CD8-positive, alpha-beta memory T cell (primary cell): ENCODE measurements at places on chromosomes 5 and 9. TPM values are rescaled to one million over a fixed set of nuclear protein-coding genes. Genes with fewer than 3 reads are reported as not detected.

- DNase-seq = no peak
Observed at GRCh38 chr5:116681334-116682013, 106.9 kb upstream of the SEMA6A start.

The PCDHGB5 gene
- polyA plus RNA-seq = 0.14 TPM

DNA sequence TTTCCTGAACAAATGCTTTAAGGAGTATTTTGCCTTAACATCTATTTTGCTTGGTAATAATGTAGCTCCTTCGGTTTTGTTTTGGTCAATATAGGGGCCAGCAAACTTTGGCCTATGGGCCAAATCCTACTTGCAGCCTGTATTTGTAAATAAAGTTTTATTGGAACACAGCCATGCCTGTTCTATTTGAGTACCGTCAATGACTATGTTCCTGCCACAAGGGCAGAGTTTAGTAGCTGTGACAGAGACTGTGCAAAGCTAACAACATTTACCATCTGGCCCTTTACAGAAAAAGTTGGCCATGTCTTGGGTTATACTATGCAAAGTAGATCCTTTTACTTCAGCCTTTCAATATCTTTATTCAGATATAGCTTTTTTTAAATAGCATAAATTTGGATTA is 113.4 kb downstream of the NR3C1 start:
- DNase-seq = no peak

The LCN12 gene
- polyA plus RNA-seq = not detected

The EMB gene
- 220 TPM for polyA plus RNA-seq

- DNase-seq = no peak
Observed at GRCh38 chr5:29304545-29304944, 1888.9 kb upstream of the CDH6 start.

DNA sequence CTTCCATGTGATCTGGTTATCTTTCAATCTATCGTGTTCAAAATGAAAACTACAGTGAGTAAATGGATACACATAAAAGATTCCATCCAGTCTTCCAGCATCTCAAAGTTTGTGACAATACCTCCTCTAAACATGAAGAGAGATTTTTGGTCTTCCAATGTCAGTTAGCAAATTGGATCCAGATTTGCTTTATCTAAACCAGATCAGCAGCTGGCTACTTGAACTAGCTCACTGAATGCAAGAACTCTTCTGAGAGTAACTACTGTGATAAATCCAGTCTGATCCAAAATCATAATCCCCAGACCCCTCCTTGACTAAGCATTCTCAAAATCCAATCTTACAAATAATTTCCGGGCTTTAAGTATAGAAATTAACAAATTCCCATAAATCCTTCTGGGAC is 2177.9 kb upstream of the C9orf72 start:
- DNase-seq = no peak

GRCh38 chr5:141615991-141616720 is 2.6 kb downstream of the DIAPH1 start:
- no peak for DNase-seq

GRCh38 chr5:132480893-132481595 is 9.5 kb downstream of the IRF1 start:
- DNase-seq = peak; percentile 32

- DNase-seq = peak; percentile 72
Observed at GRCh38 chr9:93450945-93451815, at the start of gene FAM120A. Gene FAM120A, plus strand, starts transcription at chr9:93451685. Its CDS starts 231 bp downstream, at chr9:93451916.

DNA sequence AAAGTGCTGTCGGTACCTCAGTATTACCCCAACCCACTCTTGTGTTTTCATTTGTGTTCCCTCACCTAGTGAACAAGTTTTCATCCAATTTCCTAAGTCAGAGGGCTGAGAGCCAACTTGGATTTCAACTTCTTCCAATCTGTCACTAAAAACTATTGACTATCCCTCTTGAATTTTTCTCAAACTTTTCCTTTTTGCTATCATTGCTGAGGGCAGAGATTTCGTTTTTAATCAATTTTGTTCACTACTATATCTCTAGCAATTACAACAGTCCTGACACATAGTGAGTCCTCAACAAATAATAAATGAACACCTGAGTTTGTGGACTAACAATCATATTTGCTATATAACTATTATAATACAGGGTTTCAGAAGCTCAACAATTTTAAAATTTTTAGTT is 29.0 kb downstream of the MEIKIN start:
- DNase-seq = no peak

The CTNND2 gene
- polyA plus RNA-seq = not detected

DNA sequence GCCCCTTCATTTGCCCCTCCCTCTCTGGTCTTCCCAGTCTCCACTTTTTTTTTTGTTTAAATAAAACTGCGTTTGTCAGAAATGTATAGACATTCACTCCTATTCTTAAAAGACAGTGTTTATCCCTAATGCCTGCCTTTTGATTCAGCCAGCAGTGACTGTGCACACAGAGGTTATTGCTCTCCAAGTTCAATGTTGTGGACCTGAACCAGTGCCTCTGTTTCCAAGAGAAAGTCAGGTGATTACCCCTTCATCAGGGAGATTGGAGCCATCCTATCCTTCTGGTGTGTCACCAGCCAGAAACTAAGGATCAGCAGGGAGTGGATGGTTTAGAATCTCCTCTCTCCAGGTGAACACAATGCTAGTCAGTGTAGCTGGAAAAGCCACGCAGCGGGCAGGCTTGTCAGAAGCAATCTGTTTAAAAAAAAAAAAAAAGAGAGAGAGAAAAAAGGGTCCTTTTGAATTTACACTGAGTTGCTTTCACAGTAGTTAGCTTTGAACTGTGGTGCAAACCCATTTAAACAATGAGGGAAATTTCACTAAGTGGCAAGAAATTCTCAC is 167.5 kb upstream of the DMRT1 start:
- no peak for DNase-seq

DNA sequence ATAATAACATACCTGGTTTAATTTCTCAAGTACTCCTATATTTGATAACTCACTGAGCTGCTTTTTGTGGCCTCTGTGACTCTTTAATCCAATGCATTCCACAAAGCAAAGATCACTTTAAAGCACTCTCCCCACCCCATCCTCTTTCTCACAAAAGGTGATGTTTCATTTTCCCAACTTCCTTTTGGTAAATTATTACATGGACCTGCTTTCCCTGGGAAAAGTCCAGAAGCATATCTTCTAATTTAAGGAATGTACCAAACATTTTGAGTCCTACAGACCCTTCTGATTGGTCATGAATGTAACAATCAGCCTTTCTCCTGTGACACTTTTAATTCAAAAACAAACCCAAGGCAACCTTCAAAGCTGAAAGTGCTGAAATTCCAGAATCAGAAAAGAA is 71.1 kb downstream of the MLLT3 start:
- no peak for DNase-seq

- no peak for DNase-seq
Observed at GRCh38 chr5:75439276-75439675, 72.2 kb downstream of the CERT1 start.

The ORM2 gene
- polyA plus RNA-seq = not detected

The ZNF300 gene
- 1.2 TPM for polyA plus RNA-seq

The NUTM2F gene
- not detected for polyA plus RNA-seq

- no peak for DNase-seq
Observed at GRCh38 chr5:136034492-136034891, 5.7 kb downstream of the TGFBI start.

- DNase-seq = no peak
Observed at GRCh38 chr9:16869131-16869881, 1.2 kb downstream of the BNC2 start.

GRCh38 chr5:149261246-149261645 is 10.4 kb upstream of the AFAP1L1 start:
- no peak for DNase-seq

The PCDHB15 gene
- polyA plus RNA-seq = not detected

GRCh38 chr5:144125163-144125726 is 45.2 kb downstream of the YIPF5 start:
- DNase-seq = no peak

The CATSPER3 gene
- polyA plus RNA-seq = 0.36 TPM

The SPATA31D4 gene
- not detected for polyA plus RNA-seq

DNA sequence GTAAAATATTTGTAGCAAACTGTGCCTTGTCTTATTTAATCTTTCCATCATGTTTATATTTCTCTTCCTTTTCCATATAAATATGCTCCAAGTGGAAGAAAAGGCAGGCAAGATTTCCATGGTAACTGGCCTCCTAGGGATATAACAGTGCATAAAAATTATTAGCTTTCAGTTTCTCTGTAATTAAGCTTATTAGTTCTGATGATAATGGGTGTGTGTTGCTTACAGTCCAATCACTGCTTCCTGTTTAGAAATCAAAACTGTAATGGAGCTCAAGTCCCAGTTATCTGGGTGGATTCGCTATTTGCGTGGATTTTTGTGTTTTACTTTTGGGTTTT is 213.0 kb downstream of the PJA2 start:
- no peak for DNase-seq

GRCh38 chr5:107607671-107608345 is 62.9 kb downstream of the EFNA5 start:
- DNase-seq = no peak

DNA sequence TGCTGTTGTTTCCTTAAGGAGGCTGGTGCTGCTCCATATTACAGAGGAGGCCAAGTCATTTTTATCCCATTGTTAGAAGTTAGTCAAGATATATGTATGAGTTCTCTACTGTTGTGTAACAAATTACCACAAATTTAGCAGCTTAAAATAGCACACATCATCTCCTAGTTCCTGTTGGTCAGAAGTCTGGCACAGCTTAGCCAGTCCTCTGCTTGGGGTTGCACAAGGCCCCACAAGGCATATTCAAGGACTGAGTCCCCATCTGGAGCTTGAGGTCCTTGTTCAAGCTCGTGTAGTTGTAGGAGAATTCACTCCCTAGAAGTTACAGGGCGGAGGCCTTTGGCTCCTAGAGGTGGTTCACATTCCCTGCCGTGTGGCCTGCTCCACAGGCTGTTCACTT is 14.7 kb downstream of the MTAP start:
- no peak for DNase-seq

DNA sequence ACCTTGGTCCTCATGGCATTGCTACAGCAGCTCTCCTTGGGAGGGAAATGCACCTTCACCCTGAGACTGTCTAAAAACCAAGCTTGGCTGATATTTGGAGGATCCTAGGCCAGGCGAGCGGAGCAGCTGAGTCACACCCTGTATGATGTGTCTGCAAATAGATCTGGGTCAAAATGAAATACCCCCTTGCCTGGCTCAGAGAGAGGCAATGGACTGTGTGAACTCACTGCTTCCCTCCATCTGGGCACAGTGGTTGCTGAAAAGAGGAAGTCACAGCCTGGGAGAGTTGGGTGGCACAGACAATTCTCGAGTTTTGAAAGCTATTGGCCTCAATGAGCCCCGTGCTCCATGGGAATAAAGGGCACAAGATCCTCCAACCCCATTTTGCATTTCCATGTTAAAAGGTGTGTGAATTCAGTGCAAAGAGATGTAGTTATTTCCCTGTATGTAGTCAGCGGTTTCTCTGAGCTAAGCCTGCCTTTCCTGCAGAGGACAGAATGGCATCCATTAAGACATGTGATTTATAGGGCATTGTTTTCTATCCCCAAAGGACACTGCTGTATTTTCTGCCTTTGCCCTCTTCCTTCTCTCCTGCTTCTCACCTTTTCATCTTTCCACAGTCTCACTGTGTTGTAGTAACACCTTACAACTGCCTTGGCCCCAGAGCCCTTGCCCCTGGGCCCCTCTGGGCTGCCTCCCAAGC is 177.2 kb downstream of the GADD45G start:
- DNase-seq = no peak

GRCh38 chr9:137952976-137953666 is 75.5 kb downstream of the CACNA1B start:
- no peak for DNase-seq

GRCh38 chr5:135441919-135442318 is 5.2 kb downstream of the DCANP1 start:
- DNase-seq = no peak

DNA sequence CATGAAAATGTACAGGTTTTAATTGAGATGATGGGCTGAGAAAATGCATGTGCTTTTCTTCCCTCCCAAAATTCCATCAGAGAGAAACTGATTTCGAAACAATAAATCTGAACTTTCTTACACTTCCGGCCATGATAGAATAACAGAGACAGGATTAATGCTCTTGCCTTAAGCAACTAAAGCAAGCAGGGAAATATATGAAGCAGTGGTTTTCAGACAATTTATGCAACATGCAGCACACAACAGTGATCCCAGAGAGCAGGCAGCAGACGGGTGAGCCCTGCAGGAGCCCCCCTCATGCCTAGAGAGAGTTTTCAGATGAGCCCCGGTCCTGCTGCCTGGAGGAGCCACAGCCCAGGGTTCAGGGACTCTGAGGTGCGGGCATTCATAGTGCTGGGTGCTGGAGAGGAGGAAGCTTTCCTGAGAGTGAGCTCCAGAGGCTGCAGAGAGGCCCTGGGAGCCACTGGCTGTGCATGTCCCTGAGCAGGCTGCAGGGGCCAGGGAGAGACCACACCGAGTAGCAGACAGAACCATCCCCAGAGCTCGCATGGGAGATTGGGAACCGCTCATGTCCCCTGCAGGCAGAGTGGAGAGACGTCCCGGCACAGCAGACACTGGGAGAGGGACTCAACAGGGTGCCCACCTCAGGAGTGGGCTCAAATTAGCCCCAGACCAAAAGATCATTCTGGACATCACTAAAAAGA is 143.5 kb downstream of the OLFM1 start:
- DNase-seq = no peak
